ENCODE measurements at places on chromosomes 11 and 22.

- no peak for DNase-seq
Measured at GRCh38 chr22:39941601-39942000, 18.6 kb upstream of the TMA7B start.

DNA sequence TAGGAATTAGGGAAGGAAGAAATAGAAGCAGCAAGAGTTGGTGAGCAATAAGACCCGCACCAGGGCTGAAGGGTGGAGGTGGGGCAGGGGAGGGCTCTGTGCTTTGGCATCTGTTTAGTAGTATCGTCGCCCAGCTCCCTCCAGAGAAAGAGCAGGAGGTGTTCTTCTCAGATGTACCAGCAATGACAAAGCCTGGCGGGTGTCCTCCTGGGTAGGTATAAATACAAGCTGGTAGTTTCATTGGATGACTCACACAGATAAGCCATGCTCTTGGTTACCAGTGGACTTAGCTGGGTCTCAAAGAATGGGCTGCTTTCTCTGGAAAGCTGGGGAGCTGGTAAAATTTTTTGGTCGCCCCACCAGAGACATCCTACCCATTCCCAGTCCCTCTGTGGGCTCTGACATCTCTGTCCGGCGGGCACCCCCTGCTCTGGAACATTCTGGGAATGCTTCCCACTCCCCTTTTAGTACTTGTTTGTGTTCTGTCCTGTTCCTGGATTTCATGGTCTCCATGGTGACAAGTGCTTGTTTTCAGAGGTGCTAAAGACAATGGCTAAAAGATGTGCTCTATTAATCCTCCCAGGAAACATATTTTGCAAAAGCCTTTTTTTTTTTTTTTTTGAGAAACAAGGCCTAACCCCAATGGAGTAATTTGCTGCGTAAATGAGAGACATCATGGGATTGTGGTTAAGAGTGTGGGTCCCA, 15.4 kb upstream of the TUBA8 start:
- DNase-seq = no peak

DNA sequence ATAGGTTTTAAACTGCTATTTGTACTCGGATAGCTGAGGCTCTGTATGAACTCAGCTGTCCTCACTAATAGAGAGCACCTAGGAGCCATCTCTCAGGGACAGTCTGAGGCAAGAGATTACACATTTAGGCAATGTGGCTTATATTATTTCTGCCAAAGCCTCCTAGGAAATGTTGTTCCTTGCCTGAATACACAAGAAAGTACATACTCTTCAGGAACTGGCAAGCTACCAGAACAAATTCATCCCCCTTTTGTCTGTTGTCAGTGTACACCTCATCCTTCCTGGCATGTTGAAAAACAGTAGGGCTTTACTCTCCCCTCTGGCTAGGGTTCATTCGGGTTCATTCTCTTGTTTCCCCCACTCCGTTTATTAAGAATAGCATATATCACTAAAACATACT, 615.9 kb upstream of the FAT3 start:
- no peak for DNase-seq

DNA sequence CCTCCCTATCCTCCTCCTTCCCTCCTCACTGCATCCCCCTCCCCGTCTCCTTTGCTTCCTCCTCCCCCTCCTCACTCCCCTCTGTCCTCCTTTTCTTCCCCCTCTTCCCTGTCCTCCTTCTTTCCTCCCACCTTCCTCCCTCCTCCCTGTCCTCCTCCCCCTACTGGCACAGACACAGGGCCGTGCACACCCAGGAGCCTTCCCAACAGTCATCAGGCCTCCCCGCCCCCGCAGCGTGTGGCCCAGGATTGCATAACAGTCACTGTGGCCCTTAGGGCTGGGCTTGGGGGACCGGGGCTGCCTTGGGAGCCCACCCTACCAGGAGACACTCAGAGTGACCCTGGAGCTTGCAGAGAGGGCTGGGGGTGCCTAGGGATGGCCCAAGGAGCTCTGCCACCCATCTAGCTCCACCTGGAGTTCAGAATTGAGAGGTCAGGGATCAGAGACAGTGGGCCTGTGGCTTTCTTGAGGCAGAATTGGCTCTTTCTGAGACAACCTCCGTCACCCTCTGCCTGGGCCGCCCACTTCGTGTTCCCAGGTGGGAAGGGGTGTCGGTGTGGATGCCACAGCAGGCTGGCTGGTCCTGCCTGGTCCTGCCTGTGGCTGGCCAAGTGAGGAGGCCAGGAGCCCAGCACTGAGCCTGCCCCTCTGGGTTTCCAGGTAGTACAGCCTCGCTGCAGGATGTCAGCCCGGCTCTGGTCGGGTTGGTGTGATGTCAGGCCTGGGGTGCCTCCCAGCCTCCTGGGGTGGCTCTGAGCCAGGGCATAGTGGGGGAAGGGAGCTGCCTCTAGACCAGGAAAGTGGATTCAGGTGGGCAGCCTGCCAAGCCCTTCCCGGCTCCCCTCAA, 1.6 kb downstream of the SPI1 start:
- DNase-seq = no peak

GRCh38 chr11:109864151-109864661, 229.0 kb upstream of the ZC3H12C start:
- no peak for DNase-seq

DNA sequence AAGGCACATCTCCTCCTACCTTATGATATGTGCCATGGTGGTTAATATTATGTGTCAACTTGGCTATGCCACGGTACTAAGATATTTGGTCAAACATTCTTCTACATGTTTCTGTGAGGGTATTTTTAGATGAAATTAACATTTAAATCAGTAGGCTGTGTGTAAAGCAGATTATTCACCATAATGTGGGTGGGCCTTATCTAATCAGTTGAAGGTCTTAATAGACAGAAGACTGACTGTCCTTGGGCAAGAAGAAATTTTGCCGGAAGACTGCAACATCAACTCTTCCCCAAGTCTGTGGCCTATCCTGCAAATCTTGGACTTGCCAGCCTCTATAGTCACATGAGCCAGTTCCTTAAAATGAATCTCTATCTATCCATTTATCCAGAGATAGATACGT, 380.1 kb upstream of the DDI1 start:
- no peak for DNase-seq

DNA sequence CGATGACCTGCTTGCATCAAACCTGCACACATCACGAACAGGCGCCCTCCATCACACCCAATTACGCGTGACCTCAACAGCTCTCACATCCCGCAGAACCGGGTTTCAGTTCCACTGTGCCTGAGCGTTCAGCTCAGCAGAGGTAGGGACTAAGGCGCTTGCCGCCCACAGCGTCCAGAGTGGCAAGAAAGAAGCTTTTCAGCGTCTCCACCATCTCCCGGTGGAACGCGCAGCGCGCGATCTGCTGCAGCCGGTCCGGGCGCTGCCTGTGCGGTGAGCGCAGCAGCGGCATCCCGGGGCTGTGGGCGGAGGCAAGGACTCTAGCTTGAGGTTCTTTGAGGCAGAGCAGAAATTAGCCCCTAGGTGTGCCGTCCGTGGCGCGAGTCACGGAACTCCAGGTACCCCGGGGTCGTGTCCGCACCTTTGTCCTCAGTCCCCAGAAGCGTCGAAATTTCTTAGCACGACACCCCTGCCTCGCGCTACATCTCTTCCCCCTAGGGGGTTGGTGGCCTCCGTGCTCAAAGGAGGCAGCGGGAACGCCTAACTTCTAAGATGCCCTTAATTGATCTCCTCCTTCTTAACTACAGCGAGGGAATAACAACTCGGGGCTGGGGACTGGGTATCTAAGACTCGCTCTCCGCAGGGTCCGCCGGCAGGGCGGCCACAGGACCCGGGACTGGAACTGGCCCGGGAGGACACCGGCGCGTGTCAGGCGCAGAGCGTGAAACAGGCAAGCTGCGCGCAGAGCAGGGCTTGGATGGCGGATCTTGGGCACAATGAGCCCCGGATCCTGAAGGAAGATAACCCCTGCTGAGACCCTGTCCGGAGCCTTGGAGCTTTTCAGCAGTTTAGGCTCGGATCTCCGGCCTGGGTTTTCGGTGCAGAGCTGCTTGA, 1.7 kb upstream of the CALCA start:
- no peak for DNase-seq

GRCh38 chr11:35714882-35715627, 52.5 kb downstream of the TRIM44 start:
- DNase-seq = peak; percentile 31

GRCh38 chr11:27239305-27239942, 123.6 kb downstream of the CCDC34 start:
- peak; percentile 80 for DNase-seq

DNA sequence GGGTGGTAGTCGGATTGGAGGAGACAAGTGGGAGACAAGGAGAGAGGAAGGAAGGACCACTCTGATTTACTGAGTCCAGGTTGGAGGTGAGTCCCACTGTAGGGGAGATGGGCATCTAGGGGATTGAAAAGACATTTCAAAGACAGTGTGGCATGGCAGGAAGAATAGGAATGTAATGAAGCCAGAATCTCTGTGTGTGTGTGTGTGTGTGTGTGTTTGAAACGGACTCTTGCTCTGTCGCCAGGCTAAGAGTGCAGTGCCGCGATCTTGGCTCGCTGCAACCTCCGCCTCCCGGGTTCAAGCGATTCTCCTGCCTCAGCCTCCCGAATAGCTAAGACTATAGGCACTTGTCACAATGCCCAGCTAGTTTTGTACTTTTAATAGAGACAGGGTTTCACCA, 4.2 kb upstream of the CSDC2 start:
- DNase-seq = no peak

GRCh38 chr22:37165940-37166674, 16.4 kb upstream of the IL2RB start:
- no peak for DNase-seq

- no peak for DNase-seq
Measured at GRCh38 chr11:92804388-92804966, 165.0 kb upstream of the MTNR1B start.

- peak; percentile 16 for DNase-seq
Measured at GRCh38 chr22:39748877-39749276, 144.7 kb downstream of the ENTHD1 start.

- DNase-seq = no peak
Measured at GRCh38 chr11:73012121-73012863, 129.8 kb downstream of the FCHSD2 start.

- no peak for DNase-seq
Measured at GRCh38 chr11:1372660-1373059, 17.1 kb upstream of the BRSK2 start.

GRCh38 chr11:70087446-70088167, 9.5 kb downstream of the ANO1 start:
- DNase-seq = no peak

DNA sequence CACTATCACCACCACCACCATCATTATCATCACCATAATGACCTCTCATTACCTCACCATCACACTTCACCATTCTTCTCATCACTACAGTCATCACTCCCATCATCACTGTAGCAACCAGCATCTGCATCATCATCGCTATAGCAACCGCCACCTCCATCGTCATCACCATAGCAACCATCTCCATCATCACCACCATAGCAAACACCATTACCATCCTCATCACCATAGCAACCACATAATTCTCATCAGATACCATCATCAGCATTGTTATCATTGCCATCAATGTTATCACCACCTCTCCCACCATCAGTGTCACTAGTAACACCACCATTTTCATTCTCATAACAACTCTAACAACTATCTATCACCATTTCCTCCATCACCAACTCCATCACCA, 23.1 kb upstream of the CD82 start:
- no peak for DNase-seq

- no peak for DNase-seq
Measured at GRCh38 chr11:96524475-96524874, 134.7 kb downstream of the JRKL start.

DNA sequence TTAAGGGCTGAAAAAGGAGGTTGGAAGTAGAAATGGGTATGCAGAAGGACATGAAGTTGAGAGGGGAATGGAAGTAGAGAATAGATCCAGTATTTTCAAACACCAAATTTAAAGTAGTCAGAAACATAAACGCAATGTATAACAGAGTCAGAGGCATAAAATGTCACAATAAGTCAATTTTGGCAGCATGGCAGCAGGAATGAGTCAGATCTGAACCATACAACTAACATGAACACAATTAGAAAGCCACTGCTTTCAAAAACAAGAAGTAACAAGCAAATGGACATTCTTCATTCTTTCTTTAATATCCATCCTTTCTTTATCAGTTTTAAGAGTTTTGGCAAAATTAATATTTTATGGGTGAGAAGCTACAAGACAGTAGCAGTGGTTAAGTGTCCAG, 2.5 kb downstream of the CHORDC1 start:
- DNase-seq = peak; percentile 20

DNA sequence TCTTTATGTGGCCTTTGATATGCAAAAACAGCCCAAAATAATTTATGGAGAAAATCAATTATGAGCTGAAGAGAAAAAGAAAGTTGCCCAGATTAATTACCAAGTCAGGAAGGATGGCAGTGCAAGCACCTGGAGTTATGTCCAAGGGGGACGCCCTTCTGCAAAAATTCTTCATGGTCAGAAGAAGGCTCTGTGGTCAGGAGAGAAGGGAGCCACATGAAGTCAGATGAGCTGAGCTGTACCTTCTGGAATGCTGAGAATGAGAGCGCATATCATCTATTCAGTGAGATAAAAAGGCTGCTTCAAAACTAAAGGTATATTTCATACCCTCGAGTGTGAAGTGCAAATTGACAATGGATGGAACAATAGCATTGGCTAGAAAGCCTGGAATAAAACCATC, 607.4 kb downstream of the NTM start:
- peak; percentile 16 for DNase-seq

- DNase-seq = no peak
Measured at GRCh38 chr22:44371741-44372525, 59.2 kb upstream of the SHISAL1 start.

DNA sequence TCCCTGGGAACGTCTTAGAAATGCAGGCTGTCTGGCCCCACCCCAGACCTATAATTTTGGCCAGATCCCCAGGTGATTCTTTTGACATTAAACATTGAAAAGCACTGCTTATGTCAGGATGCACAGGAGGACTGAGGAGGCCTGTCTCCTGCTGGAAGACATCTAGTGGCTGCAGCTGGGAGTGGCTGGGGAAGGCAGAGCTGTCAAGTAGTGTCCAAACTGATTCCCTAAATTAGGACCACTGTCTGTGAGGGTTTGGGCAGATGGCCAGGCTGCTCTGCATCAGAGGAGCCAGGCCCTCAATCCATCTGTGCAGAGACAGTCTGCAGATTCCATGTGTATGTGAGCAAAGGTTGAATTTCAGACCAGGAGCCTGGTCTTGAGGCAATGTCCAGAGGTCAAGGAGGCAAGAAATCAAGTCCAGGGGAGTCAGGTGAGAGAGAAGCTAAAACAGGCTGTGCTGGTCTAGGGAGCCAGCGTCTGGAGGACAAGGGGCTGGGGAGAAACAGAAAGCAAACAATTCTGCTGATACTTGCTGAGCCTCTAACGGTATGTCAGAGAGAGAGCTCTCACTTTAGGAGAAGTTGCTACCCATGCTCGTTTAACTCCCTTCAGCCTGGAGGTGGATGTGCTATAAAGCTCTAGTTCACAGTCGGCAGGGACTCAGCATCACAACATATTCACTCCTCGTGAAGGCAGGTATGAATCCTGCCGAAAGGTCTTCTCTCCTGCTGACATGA, 15.3 kb upstream of the SYTL2 start:
- no peak for DNase-seq

DNA sequence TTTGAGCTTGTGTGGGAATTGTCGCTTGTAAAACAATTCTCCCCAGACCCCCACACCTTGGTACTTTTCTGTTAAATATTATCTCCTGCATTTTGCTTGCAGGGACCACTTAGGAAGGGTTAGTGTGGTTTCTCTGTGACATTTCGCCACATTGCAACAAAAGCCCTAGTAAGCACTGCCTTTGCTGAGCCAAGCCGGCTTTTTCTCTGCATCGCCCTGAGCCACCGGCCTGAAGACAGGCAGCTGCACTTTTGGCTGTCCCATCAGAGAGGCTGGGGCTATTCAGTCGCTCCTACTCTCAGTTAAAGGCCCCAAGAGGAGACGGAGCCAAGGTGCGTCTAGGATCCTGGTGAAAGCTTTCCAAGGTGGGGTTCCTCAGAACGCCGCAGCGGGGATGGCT, 5.7 kb downstream of the MPPED1 start:
- no peak for DNase-seq

Data from AG09309 (cell line).